Smooth muscle cell of the umbilical artery (primary cell): ENCODE measurements at places on chromosomes 4 and X. TPM values are rescaled to one million over a fixed set of nuclear protein-coding genes. Genes with fewer than 3 reads are reported as not detected.

The RAI2 gene
- not detected in 2 replicates for total RNA-seq

The FATE1 gene
- not detected in 2 replicates for total RNA-seq

The KCNIP4 gene
- total RNA-seq: not detected in 2 replicates

The CXCL5 gene
- 9.1 and 17.2 TPM in 2 replicates for total RNA-seq

The PDE5A gene
- total RNA-seq: 6.6 and 25.5 TPM in 2 replicates

The DIPK2B gene
- under 0.01 and 0.05 TPM in 2 replicates for total RNA-seq

The PLP1 gene
- total RNA-seq: not detected in 2 replicates

The SRPX2 gene
- total RNA-seq: 122 and 176 TPM in 2 replicates

The HSFX3 gene
- total RNA-seq: not detected in 2 replicates

The ESX1 gene
- not detected in 2 replicates for total RNA-seq

The SLC9B1 gene
- 0.51 and 0.89 TPM in 2 replicates for total RNA-seq

The KIAA1210 gene
- total RNA-seq: not detected in 2 replicates

The RIPPLY1 gene
- total RNA-seq: not detected in 2 replicates

The INTU gene
- total RNA-seq: 22.3 and 24.3 TPM in 2 replicates

The VEGFD gene
- total RNA-seq: 0.09 and 0.30 TPM in 2 replicates

The F9 gene
- total RNA-seq: not detected in 2 replicates

The LEF1 gene
- under 0.01 and 0.28 TPM in 2 replicates for total RNA-seq

The UBA6 gene
- total RNA-seq: 311 and 532 TPM in 2 replicates
